NCI-H748 treated with DMSO at 0.1 percent for 48 hours (cell line): ENCODE measurements at places on chromosomes 11 and 22.

DNA sequence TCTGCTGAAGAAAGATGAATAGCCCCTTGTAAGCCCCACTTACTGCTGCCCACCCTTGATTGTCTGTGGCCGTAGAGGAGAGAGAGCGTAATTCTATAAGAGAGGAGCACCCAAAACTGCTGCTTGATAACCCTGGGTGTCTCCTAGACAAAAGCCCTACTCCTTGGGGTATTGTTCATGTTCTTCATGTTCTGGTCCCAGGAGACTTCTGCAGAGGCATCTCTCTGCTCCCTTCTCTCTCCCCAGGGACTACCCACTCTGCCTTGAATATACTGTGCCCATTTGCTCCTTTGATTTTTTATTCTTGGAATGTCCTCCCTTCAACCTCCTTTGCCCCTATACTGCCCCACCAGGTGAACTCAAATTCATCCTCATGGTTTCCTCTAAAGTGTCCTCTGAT is 417.8 kb upstream of the CADM1 start:
- no peak for DNase-seq

GRCh38 chr11:126992804-126993111 is 7.8 kb downstream of the KIRREL3 start:
- no peak for DNase-seq

DNA sequence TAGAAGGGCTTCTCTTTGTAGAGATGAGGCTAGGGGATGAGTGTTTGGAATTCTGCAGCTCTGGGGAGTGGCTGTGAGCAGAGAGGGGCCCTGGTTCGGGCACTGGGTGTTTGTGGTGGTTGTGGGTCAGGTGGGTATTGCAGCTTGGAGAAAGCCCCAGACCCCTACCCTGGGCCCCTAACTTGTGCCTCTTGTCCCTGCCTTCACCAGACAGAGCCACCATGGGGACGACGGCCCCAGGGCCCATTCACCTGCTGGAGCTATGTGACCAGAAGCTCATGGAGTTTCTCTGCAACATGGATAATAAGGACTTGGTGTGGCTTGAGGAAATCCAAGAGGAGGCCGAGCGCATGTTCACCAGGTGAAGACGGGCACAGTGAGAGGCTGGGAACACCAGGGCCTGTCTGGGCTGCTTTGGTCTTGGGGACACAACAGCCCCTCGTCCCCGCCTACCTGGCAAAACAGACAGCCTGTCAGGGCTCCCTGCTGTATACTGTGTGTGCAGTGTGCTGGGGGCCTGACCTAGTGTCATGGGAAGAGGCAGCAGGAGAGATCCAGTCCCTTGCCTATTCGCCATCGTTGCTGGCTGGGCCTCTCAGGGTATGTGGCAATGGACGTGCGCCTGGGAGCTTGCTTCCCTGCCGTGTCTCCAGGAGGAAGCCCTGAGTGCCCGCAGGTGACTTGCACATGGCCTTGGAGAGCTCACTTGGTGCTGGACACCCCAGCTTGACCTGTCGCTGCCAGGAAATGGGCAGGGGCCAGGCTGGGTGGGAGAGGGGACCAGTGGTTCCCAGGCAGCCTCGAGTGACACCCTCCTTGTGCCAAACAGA is 4.3 kb downstream of the INCENP start:
- DNase-seq, result no peak

DNA sequence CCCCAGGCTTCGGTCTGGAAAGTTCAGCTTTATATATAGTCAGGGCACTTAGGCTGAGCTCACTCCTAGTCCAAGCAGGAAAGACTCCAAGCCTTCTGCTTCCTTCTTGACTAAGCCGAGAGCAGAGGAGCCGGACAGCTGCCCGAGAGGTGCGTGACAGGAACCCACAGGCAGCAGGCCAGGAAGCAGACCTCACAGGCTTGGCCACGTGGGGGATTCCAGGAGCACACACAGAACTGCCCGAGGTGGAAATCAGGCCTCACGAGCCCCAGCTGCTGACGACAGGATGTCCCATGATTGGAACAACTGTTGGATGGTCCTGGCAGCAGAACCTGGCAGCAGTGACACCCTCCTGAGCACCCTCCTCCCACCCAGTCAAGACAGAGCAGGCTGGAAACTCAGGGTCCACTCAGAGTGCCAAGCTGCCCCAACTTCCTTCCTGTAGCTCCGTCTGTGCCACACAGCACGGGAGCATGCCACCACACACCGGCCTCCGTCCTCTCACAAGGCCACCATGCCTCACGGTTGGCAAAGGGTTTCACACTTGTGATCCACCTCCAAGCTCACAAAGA is 5.4 kb downstream of the PLA2G6 start:
- no peak for DNase-seq

GRCh38 chr11:18502352-18502751 is 24.4 kb downstream of the TSG101 start:
- DNase-seq, result no peak

GRCh38 chr11:64443001-64443400 is 84.0 kb downstream of the RPS6KA4 start:
- DNase-seq, result no peak

DNA sequence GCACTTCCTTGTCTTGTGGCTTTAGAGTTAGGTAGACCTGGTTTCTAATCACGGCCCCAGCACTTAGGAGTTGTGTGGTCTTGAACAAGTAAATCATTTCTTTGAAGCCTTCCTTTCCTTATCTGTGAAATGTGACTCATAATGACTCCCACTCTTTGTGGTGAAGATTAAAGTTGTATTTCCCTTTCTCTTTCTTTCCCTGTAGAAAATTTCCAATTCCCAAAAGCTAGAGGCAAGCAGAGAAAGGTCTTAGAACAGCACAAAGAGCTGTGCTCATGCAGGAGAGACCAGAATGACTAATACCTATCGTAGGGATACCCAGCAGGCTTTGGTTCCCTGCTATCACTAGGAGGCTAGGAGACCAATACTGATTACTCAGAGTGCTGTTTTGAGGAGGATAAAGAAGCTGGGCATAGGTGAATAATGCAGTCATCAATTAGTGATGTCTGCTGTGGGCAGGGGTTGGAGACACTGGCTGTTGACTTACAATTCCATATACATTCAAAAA is 270.7 kb upstream of the SYN3 start:
- DNase-seq, result no peak

- DNase-seq, result peak; percentile 57
Measured at GRCh38 chr11:69892986-69893555, 73.9 kb upstream of the FGF3 start.

GRCh38 chr11:8287703-8288102 is 24.0 kb upstream of the LMO1 start:
- no peak for DNase-seq

DNA sequence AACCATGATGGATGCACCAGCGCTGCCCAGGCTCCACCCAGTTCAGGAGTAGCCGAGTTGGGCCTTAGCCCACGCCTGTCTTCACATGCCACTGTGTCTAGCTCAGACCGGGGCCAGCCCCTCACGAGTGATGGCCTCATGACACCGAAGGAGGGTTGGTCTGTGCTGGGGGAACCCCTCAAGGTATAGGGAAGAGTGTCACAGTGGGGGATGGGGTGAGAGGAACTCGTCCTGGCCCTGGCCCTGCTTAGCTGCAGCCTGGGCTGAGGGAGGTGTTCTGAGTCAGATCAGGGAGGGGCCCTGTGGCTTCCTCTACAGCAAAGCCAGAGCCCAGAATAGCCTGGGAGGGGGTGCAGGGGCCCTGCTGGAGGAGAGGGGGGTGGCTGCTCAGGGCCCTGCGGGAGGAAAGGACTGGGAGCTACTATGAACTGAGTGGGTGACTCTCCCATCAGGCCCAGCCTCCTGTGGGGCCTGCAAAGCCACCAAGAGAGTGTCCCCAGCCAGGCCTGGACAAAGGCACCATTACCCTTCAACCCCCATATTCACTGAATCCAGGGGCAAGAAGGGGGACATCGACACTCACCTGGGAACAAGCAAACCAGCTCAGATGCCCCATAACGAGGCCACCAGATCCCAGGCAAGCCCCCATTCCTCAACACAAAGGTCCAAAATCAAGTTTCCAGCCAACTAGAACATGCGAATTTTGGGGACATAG is 41.2 kb downstream of the IGLL5 start:
- DNase-seq, result no peak

DNA sequence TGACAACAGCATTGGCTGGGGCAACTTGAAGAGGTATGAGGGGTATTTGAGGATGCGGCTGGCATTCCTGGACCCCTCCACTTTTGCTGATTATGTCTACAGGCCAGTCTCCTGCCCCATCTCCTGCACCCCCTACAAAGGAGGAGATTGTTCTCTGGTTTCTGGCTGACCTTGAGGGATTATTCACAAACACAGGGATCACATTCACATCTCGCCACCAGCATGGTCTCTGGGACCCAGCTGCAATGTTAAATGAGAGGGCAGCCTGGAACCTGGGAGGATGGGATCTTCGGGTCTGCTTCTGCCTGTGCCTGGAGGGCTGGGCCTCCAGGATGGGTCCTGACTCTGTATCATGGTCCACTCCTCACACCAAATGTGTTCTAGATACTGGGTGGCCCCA is 32.8 kb upstream of the MYEOV start:
- no peak for DNase-seq

DNA sequence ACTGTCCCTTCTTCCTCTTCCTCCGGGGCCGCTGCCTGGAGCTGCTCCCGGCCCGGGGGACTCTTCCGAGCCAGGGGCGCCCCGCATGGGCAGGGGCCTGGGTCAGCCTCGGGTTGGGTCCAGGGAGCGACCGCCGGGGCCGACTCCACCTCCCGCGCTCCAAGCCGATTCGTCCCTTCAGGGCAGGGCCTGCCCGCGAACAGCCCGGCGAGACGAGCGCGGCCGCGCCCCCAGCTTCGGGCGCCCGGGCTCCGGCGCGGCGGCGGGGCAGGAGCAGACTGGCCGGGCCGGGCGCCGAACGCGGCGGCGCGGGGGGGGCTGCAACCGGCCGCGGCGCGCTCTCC is at the start of gene LARGE1:
TSS of gene LARGE1 (minus strand) at position 280 of the 344 bp plus-strand sequence.
- no peak for DNase-seq

GRCh38 chr11:18594999-18595749 is 4.4 kb upstream of the MISFA start:
- DNase-seq, result no peak

DNA sequence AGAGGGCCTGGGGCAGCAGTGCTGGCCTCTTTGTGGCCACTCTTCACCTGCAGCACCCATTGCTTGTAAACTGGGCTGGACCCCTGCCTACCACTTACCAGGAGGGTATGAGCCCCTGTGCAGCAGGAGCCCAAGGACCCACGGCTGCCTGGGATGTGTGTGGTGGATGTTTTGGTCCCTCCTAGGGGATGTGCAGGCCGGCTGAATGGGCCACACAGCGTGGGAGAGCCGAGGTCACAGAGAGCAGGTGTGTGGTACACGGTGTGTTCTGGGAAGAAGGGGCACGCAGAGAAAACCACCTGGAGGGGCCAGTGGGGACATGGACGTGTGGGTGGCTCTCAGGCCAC is 19.3 kb upstream of the GNB1L start:
- DNase-seq, result no peak

GRCh38 chr11:69771466-69771865 is 3.7 kb downstream of the FGF4 start:
- no peak for DNase-seq

- no peak for DNase-seq
Measured at GRCh38 chr11:2511421-2512369, 66.9 kb downstream of the KCNQ1 start.

DNA sequence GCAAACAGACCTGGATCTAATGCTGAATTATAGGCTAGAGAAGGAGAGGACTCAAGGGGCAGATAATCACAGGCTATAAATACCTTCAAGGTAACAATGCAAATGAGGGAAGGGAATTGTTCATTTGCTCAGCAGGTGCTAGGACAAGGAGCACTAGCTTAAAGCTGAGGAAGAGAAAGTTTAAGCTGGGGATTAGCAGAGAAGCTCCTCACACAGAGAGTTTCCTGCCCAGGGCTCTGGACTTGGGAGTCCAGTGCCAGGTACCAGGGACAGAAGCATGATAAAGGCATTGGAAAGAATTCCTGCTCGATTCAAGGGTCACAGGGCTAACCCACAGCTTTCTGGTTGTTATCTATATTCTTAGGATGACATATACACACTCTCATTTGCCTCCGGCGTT is 509.9 kb downstream of the NTM start:
- no peak for DNase-seq

GRCh38 chr22:25362883-25363240 is 143.4 kb downstream of the CRYBB2 start:
- no peak for DNase-seq

GRCh38 chr11:128749974-128750373 is 56.1 kb downstream of the FLI1 start:
- no peak for DNase-seq

- DNase-seq, result peak; percentile 76
Measured at GRCh38 chr11:63478896-63479295, 12.1 kb downstream of the PLAAT5 start.

DNA sequence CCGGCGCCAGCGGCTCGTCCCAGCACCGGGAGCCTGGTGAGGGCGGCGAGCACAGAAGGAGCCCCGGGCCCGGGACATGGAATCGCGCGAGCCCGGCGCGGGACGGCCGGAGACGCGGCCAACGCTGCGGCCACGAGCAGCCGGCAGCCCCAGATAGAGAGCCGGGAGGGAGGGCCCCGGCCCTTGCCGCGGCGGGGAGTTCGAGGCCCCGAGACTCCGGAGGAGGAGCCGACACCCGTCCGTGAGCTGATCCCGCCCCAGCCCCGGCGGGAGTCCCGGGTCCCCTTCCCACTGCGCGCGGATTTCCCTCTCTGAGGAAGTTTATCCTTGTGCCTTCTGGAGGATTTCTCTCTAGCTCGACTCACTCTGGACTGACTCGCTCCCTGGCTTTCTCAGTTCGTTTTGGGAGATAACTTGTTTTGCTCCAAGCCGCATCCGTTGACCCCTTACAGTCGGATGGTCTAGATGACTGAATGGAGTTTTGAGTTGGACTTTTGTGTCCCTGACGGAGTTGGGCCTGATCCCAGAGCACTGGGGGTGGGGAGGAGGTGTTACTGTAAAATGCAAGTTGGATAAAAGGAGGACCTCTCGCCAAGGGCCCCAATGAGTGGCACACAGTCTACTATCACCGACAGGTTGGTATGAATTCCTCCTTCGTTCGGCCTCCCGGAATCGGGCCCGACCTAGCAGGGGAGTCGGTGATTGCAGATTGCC is 585 bp downstream of the ARHGEF12 start:
- no peak for DNase-seq

GRCh38 chr22:44677871-44678555 is 24.0 kb upstream of the PRR5 start:
- DNase-seq, result no peak

DNA sequence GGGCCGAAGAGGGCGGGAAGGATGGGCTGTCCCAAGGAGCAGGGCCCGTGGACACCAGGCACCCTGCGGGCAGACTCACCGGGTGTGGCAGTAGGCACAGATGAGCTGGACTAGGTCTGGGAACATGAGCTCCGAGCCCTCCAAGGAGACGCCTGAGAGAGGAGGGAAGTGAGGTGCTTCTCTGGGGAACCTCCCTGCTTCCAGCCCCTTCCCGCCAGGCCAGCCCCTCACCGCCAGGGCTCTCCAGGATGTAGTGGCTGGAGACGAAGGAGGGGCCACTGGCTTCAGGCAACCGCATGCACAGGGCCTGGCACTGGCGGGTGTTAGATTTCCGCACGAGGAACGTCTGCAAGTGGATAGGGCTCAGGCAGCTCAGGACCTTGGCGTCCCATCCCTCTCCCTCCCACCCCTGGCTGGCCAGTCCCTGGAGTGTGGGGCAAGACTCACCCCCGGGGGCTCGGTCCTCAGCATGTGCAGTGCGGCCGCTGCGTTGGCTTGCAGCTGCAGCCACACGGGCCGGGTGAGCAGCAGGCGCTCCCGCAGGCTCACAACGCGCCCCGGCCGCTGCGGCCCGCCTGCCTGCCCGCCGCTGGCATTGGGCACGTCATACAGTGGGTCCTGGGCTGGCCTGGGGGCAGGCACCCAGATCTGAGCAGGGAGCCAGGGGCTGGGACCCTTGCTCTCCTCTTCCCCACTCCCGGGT is 552 bp downstream of the RIN1 start:
- no peak for DNase-seq

GRCh38 chr11:110072930-110073329 is 20.3 kb upstream of the ZC3H12C start:
- no peak for DNase-seq
